ENCODE measurements at places on chromosomes 11 and 22.

DNA sequence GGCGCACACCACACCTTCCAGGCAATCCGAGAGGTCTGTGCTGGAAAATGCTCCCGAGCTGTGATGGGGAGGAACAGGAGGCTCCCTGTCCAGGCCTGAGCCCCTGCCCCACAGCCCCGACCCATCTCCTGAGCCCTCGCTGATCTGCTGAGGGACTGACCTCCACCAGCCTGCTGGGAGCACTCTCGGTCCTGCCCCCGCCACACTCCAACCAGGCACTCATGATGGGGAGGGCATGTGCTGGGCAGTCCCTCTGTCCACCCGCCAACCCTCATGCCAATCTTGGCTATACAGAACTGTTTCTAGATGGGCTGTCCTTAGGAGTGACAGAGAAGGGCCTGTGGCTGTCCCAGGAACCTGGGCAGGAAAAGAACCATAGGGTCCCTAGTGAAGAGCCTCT lies 70.8 kb downstream of the TRMU start:
- no peak for DNase-seq

GRCh38 chr11:73156114-73156513 lies 14.0 kb upstream of the FCHSD2 start:
- no peak for DNase-seq

GRCh38 chr22:46405901-46406300 lies 70.4 kb downstream of the TRMU start:
- DNase-seq: no peak

- DNase-seq: peak; percentile 85
Measured at GRCh38 chr11:68682531-68682961, 1.8 kb upstream of the GAL start.

GRCh38 chr11:17651681-17652080 lies 67.7 kb upstream of the MYOD1 start:
- no peak for DNase-seq

GRCh38 chr11:71221201-71221600 lies 31.2 kb downstream of the SHANK2 start:
- no peak for DNase-seq

- DNase-seq: no peak
Measured at GRCh38 chr11:132100583-132100982, 730.2 kb downstream of the NTM start.

DNA sequence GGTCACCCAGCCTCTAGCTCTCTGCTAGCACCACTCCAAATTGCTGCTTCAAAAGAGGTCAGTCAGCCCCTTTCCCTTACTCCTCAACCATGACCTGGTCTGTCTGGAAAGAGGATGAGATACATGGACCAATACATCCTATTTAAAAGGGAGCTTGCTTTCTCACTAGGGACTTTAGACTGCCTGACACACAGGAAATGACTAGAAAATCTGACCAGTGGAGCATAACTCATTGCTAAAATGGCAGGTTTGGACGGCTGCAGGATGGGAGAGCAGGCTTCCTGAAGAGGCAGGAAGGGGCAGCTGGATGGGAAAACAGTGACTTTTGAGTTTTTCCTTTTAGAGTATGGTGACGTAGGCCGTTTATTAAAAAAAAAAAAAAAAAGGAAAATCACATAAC lies 25.3 kb downstream of the STIM1 start:
- no peak for DNase-seq

GRCh38 chr11:94968334-94968958 lies 4.9 kb downstream of the CWC15 start:
- DNase-seq: no peak

DNA sequence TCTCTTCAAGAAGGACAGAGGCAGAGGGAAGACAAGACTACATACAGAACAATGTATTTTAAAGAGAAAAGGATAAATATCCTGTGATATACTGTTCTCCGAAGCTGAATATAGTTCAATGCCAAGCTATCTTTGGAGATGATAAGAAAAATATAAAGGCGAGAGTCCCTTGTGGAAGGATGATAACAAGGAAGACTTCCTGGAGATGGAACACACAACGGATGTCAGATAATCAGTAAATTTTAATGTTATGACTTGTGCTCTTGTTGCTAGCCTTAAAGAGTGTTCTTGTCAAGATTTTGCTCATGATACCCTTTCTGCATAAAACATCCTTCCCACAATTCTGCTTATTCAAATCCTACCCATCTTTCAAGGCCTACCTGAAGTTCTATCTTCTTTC lies 6.8 kb upstream of the CTR9 start:
- DNase-seq: no peak

DNA sequence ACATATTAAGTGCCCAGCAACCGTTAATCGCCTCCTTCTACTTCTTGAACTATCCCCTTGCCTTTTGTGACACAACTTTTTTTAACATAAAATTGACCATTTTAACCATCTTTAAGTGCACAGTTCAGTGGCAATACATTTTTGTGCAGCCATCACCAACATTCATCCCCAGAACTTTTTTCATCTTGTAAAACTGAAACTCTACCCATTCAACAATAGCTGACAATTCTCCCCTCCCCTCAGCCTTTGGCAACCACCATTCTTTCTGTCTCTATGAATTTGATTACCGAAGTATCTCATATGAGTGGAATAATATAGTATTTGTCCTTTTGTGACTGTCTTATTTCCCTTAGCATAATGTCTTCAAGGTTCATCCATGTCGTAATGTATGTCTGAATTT lies 66.0 kb downstream of the MICAL2 start:
- no peak for DNase-seq

DNA sequence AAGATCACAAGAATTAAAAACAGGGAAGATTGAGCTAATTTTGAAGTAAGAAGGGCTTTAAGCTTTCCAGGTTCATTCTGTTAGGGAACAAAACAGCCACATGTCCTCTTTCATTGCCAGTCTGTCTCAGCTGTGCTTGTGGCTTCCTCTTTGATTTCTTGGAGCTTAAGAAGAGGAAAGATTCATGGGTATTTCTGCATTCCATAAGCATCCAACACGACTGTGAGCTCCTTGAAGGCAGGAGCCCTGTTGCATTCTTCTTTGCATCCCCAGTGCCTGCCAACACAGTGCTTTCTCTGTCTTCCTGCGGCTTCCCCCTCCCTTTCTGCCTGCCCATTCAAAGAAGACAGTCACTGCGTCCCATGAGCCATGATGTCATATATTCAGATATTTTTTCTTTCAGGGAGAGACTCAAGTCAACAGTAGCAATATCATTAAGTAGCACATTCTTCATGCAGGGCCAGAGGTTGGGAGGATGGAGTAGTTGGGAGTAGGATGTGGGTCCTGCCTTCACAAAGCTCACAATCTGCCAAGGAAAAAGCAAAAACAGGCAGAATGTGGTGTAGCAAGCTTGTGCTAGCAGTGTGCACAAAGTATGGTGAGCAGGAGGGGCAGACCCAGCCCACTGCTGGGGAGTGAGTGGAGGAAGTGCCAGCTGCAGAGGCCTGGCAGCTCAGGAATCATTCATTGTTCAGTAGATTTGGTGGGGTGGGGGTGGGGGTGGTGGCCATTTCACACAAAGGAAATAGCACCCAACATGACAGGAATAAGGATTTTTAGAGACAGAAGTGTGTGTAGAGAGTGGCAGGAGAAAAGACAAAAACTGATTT lies 162.1 kb upstream of the RASSF10 start:
- DNase-seq: no peak

GRCh38 chr22:45421349-45422055 lies 8.0 kb downstream of the RIBC2 start:
- peak; percentile 68 for DNase-seq

- DNase-seq: no peak
Measured at GRCh38 chr11:127521413-127521812, 520.8 kb upstream of the KIRREL3 start.

DNA sequence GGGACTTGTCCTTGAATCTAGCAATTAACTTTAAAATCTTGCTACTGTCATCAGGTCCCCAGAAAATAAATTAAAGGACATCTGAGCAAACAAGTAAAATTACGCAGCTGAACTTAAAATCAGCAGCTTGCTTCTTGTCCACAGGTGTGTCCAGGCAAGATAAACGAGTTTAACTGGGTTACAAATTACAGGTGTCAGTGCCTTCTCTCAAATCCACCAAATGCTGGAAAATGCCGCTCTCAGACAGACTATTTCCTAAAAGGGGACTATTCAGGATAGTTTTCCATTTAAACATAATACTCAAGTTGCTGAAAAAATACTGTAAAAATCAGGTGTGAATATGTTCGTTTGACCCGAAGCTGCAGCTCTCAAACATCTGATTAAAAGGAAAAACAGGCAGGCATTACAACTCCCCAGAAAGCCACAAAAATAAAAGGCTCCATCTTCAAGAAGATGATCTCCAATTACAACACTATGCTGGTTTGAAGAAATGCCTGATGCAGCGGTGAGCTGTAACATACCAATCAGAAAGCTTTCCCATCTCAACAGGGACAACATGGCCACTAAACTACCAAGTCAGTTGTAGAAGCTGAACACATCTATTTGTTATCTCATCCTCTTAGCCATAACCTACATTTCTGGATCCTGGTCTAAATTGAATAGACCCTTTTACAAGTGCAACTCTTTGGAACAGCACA lies 82.1 kb downstream of the CADM1 start:
- DNase-seq: no peak

DNA sequence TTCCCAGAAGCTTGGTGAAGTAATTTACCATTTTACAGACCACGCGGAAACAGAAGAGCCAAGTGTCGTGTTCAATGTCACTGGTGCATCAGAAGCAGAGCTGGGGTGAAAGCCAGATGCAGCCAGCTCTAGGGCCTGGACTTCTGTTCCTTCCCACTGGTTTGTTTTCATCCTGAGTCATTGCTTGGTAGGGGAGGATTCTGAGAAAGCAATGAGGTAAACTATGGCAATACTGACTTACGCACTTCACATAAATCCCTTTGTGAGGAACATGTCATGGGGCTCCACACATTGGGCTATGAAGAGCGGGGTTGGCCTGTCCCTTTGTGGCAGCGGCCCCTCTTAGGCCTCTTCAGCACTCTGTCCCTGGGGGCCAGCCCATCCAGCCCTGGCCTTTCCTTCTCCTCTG lies 52.4 kb upstream of the RBFOX2 start:
- no peak for DNase-seq

DNA sequence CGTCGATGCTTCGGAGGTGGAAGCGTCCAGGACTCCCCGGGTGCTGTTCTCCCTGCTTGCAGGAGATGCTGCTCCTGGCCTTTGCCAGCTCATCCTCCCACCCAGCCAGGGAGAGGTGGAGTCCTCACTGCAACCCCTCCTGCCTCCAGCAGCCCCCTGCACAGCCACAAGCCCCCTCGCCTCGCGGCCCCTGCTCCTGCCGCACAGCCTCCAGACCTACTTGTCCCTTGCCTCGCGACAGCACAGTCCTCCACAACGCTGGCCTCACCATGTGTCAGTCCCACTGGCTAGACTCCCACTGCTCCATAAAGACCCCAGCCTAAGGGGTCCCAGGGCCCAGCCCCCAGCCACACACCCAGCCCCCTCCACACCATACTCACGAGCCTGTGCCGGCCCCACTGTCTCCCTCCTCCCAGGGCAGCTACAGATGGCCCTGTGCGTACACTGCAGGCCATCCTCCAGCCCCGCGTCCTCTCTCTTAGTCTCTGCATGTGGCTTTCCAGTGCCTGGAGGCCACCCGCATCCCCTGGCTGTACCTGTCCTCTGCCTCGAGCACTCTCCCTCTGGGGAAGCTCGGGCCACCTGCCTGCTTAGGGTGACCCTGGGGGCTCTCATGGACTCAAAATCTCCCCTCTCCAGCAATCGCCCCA lies 91.5 kb downstream of the CELSR1 start:
- no peak for DNase-seq

GRCh38 chr11:17585911-17586695 lies 39.0 kb downstream of the OTOG start:
- DNase-seq: no peak

DNA sequence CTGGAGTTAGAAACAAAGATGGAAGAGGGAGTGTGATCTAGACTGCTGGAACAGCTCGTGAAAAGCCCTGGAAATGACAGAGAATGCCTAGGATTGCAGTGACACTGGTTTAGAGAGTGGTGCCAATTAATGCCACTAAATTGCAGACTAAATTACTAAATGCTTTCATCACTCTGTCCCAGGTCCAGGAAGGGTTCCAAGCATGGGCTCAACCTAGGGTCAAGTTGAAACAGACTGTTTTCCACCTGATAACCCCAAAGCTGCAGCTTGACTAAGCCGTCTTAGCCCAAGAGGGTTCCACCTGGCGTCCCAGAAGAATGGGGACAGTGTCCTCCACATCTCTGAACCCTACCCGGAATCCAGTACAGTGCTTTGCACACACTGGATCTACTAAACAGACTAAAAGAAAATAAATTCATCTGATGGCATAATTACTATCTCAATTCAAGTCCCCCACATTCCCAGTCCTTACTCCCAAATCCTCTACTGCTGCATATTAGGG lies 1.1 kb upstream of the CRY2 start:
- no peak for DNase-seq

DNA sequence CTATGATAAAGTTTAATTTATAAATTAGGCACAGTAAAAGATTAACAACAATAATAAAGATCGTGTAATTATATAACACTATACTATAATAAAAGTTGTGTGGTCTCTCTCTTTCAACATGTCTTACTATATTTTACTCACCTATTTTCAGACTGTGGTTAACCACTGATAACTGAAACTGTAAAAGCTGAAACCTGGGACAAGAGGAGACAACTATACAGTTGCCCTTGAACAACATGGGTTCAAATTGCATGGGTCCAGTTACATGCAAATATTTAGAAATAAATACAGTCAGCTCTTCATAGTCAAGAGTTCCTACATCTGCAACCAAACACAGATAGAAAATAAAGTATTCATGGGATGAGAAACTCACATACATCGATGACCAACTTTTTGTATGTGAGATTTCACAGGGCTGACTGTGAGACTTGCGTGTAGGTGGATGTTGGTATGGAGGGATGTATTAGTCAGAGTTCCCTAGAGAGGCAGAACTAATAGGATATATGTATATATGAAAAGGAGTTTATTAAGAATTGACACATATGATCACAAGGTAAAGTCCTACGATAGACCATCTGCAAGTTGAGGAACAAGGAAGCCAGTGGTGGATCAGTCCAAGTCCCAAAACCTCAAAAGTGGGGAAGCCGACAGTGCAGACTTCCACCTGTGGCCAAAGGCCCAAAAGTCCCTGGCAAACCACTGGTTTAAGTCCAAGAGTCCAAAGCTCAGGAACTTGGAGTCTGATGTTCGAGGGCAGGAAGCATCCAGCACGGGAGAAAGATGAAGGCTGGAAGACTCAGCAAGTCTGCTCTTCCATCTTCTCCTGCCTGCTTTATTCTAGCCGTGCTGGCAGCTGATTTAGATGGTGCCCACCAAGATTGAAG lies 359.5 kb downstream of the INSC start:
- DNase-seq: no peak

DNA sequence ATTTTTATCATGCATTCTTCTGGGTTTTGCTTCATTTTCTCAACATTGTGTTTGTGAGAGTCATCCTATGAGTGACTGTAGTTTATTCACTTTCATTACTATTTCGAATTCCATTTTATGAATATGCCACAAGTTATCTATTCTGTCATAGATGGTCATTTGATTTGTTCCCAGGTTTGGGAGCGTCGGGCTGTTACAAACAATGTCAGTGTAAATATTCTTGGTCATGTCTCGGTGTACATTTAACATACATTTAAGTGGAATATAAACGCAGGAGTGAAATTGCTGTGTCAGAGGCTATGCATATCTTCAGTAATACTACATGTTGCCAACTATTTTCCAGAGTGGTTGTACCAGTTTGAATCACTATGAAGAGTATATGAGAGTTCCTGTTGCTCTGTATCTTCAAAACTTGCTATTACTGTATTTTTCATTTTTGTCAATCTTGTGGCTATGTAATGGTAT lies 2.4 kb downstream of the TRIM44 start:
- DNase-seq: no peak
